Left renal pelvis (tissue), 4 donors: ENCODE measurements at places on chromosomes 6 and 20. TPM values are rescaled to one million over a fixed set of nuclear protein-coding genes. Genes with fewer than 3 reads are reported as not detected.

DNA sequence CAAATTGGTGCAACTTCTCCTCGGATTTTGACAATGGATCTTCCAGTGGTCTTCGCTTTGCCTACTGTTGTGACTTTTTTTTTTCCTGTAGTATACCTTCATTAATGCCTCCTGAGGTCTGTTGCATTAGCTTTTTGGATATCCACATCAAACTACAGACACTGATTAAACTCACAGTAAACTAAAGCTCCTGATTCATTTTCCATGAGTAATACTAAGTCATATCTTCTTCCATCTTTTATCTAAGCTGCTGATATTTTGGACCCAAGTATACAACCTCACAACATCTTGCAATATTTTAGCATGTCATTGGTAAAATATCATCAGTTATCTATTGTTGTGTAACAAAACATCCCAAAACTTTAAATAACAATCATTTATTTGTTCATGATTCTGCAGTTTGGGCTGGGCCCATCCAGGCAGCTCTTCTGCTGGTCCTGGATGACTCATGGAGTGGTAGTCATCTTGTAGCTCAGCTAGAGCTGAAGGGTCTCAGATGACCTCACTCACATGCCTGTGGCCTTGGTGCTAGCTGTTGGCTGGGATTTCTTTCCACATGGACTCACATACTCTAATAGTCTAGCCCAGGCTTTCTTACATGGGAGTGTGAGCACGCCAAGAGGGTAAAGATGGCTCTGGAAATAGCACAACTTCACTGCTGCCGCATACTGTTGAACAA lies 78.3 kb upstream of the SRSF6 start:
- no peak for DNase-seq

DNA sequence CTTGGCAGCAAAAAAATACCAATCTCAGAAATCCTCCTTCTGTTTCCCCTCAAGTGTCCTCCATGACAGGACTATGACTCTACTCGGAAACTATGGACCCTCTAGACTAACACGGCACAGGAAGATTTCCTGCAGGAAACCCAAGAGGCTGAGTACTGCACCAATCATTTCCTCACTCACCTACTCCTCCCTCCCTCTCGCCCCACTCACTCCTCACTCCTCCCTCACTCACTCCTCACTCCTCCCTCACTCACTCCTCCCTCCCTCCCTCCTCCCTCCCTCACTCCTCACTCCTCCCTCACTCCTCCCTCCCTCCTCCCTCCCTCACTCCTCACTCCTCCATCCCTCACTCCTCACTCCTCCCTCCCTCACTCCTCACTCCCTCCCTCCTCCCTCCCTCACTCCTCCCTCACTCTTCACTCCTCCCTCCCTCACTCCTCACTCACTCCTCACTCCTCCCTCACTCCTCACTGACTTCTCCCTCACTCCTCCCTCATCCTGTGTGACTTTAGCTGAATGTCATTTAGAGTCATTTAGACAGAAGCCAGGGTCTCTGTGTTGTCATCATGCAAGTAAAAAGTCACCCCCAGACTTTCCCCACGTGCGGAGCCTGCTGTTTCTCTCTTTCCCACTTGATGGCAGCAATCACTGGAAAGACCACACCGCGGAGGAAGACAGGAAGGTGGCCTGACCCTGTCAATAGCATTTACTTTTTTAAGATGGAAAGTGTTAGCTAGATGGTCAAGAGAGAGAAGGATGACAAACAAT lies 226.8 kb upstream of the PDE10A start:
- DNase-seq = no peak

DNA sequence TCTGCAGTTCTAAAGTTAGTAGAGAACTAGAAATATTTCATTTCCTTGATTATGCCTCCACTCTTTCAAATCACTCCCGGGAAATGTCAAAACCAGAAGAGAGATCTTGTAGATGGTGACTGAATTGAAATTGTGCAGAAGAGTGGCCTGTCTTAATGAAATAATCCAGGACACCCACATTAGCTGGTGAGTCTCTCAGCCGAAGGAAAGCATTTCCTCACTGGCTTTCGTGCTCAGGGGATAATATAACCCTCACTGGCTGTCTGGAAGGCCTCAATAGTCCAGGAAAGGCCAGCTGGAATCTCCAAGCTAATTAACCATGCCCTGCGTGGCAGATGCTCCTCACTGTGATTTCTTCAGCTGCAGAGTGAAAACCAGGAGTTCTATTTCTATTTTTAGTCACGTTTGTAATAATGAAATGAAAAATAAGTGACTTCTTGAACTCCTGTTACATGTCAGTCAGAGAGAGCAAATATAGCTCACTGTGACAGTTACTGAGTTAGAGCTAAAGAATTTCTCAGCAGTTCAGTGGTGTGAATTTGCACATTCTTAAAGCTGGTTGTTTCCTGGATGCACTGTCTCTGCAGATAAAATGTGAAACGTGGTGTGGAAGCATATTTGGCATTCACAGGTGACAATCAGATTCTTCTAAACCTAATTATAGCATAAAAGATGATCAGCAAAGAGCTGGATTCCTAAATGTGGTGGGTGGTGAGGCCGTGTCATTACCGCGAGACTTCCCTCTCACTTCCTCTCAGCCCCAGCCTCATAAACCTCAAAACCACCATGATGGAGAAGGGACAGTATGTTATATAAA lies 211.7 kb downstream of the LMBRD1 start:
- DNase-seq = no peak

- no peak for DNase-seq
Observed at GRCh38 chr6:13688692-13689196, 22.9 kb downstream of the RANBP9 start.

DNA sequence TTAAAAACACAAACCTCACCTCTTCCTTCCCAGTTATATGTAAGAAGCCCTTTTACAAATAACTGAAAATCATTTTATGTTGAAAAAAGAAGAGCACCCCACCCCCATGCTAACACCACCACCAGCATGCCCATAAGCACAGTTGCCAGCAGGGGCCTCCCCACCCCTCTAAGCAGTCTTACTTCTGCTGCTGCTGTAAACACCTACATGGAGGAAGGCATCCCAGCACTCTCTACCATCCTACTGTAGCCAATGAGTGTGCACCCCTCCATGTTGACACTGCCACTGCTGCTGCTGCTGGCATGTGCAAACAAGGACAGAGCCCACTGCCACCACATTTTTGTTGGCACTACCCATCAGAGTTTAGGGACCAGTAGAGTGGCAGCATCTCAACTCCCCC lies 49.6 kb upstream of the PHIP start:
- no peak for DNase-seq

- no peak for DNase-seq
Observed at GRCh38 chr6:111852725-111853124, 20.5 kb downstream of the FYN start.

DNA sequence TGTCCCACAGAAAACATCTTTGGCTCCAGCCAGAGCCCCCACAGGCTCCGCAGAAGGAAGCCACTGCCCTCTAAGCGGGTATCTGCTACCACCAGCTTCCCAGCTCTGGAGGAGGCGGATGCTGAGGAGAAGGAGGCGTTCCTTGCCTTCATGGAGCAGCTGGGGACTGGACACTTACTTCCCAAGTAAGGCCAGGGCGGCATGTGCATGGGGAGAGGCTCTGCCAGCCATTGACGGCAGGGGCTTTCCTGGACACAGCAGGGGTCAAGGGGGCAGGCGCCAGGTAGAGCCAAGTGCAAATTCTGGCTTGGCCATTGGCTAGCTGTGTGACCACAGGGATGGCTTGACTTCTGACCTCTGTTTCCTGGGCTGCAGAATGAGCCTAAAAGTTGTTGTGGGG lies 17.8 kb downstream of the RAB44 start:
- no peak for DNase-seq

DNA sequence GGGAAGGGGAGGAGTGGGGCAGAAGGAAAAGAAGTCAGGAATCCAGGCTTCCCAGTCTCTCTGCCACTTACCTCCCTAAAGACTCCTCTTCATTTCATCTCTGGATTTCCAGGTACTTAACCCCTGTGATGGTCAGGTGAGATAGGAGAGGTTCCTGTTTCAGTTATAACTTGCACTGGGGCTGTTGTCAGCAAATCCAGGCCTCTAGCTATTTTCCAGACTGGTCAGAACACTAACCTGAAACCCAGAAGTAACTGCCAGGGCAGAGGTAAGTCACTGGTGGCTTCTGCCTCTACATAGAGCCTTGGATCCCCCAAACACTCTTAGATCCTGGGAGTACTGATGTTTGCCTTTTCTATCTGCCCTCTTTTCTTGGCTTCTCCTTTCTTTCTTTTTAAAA lies 233.5 kb upstream of the TAB2 start:
- no peak for DNase-seq

DNA sequence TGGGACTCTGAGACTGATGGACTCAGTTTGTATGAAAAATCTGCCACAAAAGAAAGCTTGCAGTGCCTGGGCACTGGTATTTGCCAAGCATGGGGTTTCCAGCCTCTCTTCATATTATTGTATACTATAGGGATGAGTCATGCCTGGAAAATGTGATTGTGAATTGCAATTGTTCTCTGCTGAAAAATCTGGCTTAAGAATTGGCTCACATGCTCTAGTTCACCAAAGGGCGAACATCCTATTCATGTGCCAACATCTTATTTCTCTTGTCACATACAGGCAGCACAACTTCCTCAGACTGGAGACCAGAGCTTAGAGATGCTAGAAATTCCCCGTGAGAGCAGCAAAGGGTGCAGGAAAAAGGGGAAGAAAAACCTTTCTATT lies 103.6 kb upstream of the KCNK16 start:
- DNase-seq = no peak

- no peak for DNase-seq
Observed at GRCh38 chr6:112017169-112017568, 36.7 kb upstream of the CCN6 start.

DNA sequence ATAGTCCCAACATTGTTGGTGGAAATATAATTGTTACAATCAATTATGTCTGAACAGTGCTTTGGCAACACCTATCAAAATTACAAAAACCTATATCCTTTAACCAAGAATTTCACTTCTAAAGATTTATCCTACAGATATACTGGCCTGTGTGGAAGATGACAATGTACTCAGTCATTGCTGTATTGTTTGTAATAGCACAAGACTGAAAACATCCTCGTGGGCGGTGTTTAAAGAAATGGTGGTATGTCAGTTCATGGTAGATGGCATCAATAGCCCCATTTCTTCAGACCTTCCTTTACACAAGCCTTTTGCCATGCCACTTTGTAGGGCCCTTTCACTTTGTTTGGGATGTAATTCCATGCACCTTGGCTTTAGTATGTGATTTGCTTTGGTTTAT lies 9.8 kb upstream of the TPBG start:
- no peak for DNase-seq

DNA sequence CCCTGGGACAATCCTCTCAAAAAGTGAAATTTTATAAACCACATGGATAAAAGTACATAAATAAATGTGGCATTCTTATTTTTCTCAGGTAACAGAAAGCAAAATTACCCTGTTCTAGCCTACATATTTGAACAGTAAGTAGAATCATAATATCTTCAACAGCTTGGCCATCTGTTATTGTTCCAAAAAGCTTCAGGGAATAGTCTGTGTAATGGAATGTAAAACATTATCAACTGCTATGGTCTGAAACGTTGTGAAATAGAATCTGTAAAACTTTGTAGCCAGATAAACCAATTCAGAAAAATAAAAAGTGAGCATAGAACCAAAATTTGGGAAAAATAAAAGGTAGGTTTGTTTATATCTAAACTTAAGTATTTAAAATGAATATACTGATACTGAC lies 114.7 kb downstream of the THEMIS start:
- no peak for DNase-seq

DNA sequence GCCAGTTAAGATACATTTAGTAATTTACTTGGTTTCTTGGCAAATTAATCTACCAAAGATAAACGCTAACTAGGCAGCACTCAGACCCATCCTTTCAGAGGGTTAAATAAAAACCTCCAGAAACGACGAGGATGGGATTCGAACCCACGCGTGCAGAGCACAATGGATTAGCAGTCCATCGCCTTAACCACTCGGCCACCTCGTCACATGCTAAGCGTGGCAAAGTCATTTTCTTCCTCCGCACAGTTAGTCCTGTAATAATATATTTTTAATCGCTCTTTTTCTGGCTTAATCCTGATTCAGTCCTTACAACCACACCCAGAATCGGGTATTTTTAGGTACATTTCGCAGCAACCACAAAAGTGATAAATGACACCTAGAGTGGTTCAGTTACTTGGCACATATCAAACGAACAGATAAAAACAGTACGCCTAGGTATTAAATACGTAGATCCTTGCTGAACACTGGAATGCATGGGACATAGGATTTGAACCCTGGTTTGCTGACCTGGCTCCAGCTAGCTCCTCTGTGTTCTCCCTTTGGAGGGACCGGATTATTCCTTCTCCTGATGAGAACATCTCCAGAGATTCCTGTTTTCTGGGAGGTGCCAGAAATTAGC lies 71.6 kb downstream of the GPX5 start:
- no peak for DNase-seq

- no peak for DNase-seq
Observed at GRCh38 chr20:63538204-63539091, 1.3 kb upstream of the PTK6 start.

- DNase-seq = no peak
Observed at GRCh38 chr6:131210469-131210868, 75.2 kb downstream of the AKAP7 start.

GRCh38 chr20:34891166-34892062 lies 15.0 kb downstream of the ACSS2 start:
- DNase-seq = no peak

DNA sequence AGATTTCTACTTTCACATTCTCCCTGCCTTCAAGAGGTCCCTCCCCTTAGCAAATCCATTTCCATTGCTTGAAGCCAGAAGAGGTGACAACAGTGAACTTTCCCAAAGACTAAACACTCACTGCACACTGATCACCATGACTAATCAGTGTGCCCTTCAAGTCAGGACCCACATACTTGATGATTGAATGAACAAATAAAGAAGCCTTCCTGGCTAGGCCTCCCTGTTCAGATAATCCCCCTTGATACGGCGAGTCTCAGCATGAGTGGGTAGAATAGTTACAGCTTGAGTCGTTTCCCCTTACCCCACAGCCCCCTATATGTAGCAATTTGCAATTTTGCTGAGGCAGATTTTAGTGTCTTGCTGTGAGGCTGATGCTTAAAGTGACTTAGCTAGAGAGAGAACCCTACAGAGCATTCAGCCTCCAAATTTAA lies 102.2 kb downstream of the UNC5CL start:
- no peak for DNase-seq

Gene MATN4
- 3.2 TPM for polyA plus RNA-seq

Gene POU5F1
- 3.8 TPM for polyA plus RNA-seq

Gene ATP6V1G2
- 5.7 TPM for polyA plus RNA-seq

Gene BPIFB2
- not detected for polyA plus RNA-seq

Gene ZC2HC1B
- not detected for polyA plus RNA-seq

Gene GPSM3
- polyA plus RNA-seq = 9.1 TPM

Gene ISM1
- 5.3 TPM for polyA plus RNA-seq

Gene LGSN
- polyA plus RNA-seq = 0.85 TPM

Gene OR12D1
- not detected for polyA plus RNA-seq

Gene GDAP1L1
- polyA plus RNA-seq = 0.32 TPM
